ENCODE measurements at places on chromosomes 2 and 18.

- DNase-seq: peak; percentile 19
Measured at GRCh38 chr2:160371251-160372009, 122.2 kb downstream of the RBMS1 start.

- DNase-seq: no peak
Measured at GRCh38 chr2:232438951-232439757, 16.8 kb upstream of the ALPI start.

GRCh38 chr2:108971661-108972566, 17.1 kb downstream of the EDAR start:
- no peak for DNase-seq

DNA sequence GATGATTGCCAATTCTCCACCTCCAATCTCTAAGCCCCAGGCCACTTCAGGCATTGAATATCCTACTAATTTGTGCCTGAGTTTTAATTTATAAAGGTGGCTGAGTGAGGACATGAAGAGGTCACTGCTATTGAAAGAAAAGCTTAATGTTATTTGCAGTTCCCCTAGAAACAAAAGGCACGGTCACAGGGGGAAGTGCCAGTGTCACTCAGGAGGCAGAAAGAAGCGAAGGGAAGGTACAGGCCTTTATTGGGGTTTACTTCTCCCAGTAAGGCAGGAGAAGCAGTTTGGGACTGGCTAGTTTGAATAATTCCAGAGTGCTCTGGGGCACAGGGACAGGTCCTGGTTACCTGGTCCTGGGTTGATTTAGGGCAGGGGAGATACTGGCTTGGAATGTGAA, 1.7 kb upstream of the ABHD1 start:
- DNase-seq: no peak

- DNase-seq: peak; percentile 68
Measured at GRCh38 chr2:26401739-26402541, at the start of gene DRC1. TSS of gene DRC1 (plus strand) at chr2:26401920. CDS start at chr2:26401990, 70 bp downstream.

GRCh38 chr2:223594259-223594658, 7.9 kb downstream of the SCG2 start:
- DNase-seq: no peak

DNA sequence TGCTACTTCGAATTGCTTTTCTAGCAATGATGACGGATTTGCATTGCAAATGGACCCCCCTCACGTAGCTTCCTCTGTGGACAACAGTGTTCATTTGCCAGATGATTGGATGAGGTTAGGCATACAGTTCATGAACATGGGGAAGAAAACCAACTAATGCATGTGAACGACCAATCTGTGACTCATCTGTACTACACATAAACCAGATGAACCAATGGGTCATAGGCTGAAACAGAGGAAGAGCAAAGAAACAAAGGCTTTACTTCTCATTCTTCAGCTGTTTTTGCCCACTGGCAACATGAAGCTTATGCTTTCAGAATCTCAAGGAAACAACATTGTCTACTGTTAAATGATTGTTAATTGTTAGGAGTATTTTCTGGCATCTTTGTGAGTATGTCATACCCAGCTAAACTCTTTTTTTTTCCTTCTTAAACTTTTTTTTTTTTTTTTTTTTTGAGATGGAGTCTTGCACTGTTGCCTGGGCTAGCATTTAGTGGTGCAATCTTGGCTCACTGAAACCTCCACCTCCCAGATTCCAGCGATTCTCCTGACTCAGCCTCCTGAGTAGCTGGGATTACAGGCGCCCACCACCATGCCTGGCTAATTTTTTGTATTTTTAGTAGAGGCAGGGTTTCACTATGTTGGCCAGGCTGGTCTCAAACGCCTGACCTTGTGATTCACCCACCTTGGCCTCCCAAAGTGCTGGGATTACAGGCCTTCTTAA, 35.5 kb downstream of the EFEMP1 start:
- DNase-seq: no peak

- DNase-seq: no peak
Measured at GRCh38 chr2:156380117-156380645, 47.7 kb upstream of the NR4A2 start.

DNA sequence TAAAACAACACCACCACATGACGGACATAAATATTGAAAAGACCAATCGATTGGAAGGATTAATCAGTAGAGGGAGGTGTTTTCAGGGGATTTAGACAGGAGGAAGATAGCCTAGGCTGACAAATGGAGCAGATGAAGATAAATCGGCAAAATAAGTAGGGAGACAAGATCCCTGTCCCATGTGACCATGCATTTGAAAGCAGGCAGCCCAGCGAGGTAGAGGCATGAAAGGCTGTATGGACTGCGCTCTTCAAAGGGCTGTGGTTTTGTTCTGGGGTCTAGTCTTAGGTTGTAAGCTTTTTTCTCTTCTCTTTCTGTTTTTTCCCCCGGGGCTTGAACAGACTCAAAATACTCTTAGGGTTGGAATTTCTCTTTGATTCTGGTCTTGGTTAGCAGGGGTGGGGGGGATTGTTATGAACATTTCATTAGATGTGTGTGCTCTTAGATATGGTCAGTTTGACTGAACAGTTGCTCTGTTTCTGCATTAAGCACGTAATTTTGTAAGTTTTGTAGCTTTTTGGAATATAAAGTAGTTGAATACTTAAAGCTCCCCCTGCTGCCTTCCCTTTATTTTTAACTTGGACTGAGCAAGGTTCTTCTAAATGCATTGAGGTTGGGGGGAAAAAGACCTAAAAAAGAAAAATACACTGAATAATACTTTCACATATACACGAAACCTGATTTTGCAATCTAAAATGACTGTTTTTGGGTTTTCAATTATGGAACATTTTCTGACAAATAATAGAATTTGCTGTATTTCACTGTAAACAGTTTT, 32.2 kb downstream of the ZNF532 start:
- no peak for DNase-seq

- DNase-seq: peak; percentile 14
Measured at GRCh38 chr2:50263728-50264127, 768.2 kb downstream of the NRXN1 start.

GRCh38 chr18:50973367-50974126, 5.7 kb downstream of the ELAC1 start:
- DNase-seq: no peak

DNA sequence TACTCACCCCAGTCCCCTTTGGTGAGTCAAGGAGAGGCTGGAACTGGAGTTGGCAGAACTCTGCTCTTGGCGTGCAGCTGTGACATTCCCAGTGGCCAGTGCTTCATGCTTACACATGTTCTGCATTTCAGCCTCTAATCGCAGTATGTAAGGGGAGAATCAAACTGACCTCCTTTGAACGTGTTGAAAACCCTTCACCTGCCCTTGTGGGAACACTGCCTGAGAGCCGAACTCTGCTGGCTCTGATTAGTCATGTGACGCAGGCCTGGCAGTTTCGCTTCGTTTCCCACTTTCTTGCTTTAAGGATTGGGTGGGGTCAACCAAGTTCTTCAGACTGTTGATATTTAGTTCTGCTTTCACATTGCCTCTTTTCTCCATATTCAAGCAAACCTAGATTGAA, 173.8 kb upstream of the BCL2L11 start:
- DNase-seq: no peak

DNA sequence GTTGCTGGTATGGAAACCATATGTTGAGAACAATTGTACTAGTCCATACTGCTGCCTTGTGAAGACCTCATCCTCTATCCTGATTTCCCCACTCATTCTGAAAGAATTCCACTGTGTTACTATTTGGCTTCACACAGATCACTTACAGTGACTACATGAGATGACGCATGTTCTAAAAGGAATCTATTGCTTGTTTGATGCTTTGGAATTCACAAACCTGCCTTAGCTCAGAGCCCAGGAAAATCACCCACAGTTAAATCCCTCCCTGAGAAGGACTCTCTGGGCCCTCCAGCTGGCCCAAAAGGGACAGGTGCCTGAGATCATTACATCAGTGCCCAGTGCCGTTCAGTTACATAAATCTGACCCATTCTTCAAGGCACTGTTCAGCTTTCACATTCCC, 45.3 kb downstream of the KLHL29 start:
- DNase-seq: no peak

GRCh38 chr18:44848644-44849335, 168.1 kb downstream of the SETBP1 start:
- DNase-seq: peak; percentile 32

DNA sequence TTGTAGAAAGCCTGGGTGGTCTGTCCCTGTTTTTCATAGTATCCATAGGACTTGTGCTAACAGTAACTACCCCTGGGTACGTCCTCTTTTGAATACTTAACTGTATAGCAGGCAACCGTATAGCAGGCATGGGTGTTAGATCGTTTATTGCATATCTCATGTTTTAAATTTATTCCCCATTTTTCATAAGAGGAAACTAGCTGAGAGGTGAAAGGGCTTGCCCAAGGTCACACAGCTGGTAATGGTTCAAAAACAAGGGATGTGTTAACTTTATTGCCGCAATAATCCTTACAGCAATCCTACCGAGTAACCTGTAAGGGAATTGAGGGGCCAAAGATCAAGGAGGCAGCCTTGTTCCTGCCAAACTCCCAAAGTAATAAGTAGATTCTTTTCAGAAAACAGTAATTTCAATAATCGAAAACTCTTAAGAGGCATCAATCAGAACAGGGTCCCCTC, 990 bp upstream of the MGAT4A start:
- DNase-seq: no peak

DNA sequence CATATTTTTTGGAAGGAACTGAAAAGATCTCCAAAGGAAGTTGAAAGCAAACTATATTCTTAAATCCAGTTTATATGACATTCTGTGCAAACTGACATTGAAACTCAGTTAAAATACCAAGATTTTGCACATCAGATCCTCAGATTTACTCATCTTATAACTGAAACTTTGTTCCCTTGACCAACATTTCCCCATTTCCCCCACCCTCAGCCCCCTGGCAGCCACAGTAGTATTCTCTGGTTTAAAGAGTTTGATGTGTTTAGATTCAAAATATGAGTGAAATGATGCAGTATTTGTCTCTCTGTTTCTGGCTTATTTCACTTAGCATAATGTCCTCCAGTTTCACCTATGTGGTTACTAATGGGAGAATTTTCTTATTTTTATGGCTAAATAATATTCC, 99.2 kb upstream of the ITGA4 start:
- DNase-seq: no peak

DNA sequence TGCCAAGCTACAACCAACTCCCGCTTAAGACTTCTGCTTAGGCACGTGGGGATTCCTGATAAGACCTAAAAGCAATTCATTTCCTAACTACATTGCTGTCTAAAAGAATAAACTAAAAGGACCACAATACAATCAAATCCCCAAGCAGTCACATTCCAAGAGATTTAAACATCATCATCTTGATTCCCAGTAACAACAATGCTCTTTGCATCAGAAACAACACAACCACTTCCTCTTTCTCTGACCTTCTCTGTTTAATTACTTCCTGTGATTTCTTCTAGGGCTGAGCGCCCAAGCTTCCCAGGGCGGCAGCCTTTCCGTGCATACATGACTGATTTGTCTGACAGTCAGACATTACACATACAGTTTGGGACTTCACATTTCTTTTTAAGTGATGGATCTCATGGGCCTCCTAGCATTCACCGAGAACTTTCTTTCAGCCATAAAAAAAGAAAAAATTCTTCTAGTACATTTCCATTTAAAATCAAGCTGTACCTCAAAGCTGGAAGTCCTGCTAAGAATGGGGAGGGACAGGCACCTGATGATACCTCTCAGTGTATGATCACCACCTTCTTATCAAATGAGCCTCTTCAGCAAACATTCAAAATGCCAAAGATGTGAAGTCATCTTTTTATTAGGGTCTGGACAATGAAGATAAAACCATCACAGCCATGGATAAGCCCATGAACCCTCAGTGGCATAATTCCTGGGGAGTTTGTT, 11.5 kb downstream of the SPRED2 start:
- no peak for DNase-seq

DNA sequence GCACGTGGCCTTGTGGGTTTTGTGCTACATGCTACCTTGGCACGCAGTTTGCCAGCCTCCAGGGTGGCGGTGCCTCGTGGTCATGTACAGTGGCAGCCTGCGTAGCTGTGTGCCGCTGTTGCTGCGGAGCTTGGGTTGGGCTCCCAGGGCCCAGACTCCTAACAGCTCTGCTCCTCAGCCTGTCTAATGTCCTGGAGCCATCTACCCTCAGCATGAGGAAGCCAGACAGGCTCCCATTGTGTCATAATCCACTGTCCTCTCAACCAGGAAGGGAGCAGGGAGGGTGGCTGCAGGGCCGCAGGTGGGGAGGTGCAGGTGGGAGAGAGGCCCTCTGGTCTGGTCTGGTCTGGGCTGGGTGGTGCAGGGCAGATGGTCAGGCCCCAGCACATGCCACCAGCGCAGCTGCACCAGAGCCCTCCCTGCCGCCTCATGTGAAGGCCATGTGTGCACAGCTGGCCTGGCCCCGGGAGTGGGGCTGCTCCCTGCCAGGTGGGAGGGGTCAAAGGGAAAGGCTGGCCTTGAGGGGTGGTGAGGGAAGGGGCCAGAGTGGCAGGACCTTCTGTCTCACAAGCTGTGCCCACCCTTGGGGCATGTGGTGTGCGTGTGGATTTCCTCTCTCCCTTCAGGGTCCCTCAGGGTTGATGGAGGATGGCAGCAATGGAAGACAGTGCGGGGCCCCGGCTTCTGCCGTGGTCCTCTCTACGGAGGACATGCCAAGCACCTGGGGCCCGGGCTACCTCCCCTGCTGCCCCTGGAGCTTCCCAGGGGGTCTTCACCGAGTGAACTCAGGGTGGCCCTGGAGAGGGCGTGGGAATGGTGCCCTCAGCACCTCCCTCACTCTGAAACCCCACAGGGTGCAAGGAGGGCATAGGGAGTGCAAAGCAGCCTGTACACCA, 4.8 kb downstream of the ATOH8 start:
- DNase-seq: no peak

- DNase-seq: no peak
Measured at GRCh38 chr2:214624166-214624760, 185.2 kb downstream of the BARD1 start.

- no peak for DNase-seq
Measured at GRCh38 chr2:45759310-45759851, 107.9 kb downstream of the PRKCE start.

- no peak for DNase-seq
Measured at GRCh38 chr2:1028831-1029230, 78.2 kb downstream of the SNTG2 start.

GRCh38 chr2:111691164-111691875, 192.7 kb downstream of the ANAPC1 start:
- DNase-seq: no peak

GRCh38 chr2:217922101-217923006, 80.4 kb downstream of the TNS1 start:
- DNase-seq: no peak

- no peak for DNase-seq
Measured at GRCh38 chr2:69889302-69889701, 4.5 kb upstream of the SNRNP27 start.

DNA sequence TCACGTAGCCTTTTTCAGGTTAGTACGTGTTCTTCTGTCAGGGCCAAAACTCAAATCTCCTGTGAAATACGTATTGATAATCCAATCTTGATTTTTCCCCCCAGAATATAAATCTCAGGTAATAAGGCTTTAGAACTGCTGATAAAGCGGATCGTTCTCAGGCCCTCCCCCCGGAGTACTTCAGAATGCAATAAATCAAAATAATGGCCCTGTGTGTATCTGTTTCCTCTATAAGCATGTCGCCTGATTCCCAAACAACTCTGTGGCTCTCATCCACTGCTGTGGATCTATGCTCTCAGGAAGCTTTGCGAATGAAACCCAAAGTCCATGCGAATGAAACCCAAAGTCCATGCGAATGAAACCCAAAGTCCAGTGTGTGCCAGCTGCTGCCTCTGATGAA, 49.4 kb downstream of the IMPA2 start:
- DNase-seq: no peak

GRCh38 chr2:46375566-46376125, 78.4 kb downstream of the EPAS1 start:
- DNase-seq: no peak
